CD4-positive, alpha-beta T cell treated with Interleukin-15 for 1 hour (primary cell): ENCODE measurements at places on chromosomes 13 and 19.

- DNase-seq = no peak
These were observed 204.7 kb downstream of the FGF14 start for GRCh38 chr13:102197193-102197592.

- DNase-seq = no peak
These were observed 170.6 kb downstream of the KCTD12 start for GRCh38 chr13:76715621-76716020.

DNA sequence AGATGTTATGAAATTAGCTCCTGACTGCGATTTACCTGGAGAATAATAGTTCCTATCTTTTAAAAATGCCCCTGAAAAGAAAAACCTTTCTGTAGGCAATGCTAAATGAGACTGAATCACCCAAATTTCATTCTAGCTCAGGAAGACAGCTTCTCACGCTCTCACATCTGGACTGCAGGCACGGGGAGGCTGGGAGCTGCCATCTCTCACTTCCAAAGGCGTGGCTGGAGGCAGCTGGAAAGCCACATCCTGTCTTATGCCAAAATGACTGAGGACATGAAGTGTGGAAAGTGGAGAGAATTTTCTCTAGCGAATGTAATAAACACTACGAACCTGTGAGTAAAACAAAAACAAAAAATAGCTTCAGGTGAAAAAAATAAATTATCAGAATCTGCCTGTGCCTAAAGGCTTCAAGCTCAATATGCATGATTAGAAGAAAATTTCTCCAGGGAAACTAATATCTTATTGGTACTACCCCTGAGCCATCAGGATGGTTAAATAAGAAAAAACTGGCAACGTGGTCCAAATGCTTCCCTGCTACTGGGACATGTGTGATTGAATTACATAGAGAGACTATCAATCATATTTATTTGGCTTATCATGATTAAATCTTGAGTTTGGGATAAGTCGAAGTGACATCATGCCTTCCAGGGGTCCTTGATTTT lies 58.1 kb upstream of the UBL3 start:
- DNase-seq = no peak

GRCh38 chr13:96450326-96451020 lies 360.6 kb downstream of the HS6ST3 start:
- no peak for DNase-seq

DNA sequence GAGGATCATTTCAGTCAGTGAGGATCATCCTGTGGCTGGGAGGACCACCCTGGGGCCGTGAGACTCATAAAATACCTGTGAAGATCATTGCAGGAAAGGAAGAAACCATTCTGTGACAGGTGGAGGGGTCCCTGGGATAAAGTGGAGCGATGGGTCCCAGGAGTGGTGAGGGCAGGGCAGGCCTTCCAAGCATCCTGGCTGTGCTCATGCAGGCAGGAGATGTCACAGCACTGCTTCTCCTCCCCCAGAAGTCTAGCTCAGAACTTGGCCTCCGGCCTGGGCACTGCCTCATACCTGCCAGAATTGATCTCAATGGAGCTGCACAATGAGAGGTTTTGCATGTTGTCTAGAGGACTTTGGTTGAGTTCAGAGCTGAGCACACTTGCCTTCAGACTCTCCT lies 11.1 kb downstream of the KLK1 start:
- no peak for DNase-seq

GRCh38 chr19:9538183-9539058 lies at the start of gene ZNF426:
Gene ZNF426, minus strand, starts transcription at chr19:9538645. Its CDS starts 2,413 bp downstream, at chr19:9536232.
- peak; percentile 86 for DNase-seq

- DNase-seq = no peak
These were observed 37.4 kb downstream of the PTPRS start for GRCh38 chr19:5303208-5303607.

DNA sequence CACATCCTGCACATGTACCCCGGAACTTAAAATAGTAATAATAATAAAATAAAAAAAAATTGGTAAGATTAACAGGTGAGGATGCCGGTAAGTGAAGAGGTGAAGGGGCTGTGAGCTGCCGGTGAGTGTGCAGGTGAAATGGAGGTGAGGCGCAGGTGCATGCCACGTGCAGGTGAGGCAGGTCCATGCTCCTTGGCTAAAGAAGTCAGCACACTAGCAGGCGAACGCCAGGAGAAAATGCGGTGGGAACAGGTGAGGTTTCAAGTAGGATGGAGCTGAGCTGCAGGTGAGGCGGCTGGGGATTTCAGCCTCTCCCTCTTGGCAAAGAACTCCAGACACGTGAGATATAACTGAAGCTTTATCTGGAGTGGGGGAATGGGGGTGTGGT lies 7.5 kb upstream of the TNFSF14 start:
- no peak for DNase-seq

- DNase-seq = no peak
These were observed 25.2 kb upstream of the HIF3A start for GRCh38 chr19:46271481-46272197.

- no peak for DNase-seq
These were observed 3.7 kb downstream of the ZNF772 start for GRCh38 chr19:57473646-57474045.

DNA sequence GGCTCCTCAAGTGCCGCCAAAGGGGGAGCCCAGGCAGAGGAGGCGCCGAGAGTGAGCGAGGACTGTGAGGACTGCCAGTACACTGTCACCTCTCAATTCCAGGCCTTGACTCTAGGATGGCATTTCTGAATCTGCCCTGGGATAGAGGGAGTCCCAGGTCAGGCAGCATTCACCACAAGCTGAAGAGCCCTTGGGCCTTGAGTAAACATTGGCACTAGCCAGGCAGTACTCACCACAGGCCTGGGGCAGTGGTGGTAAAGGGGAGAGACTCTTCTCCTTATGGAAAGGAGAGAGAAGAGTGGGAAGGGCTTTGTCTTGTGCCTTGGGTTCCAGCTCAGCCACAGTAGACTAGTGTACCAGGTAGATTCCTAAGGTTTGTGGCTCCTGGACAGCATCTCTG lies 39.7 kb upstream of the HTR2A start:
- no peak for DNase-seq

- DNase-seq = no peak
These were observed 46.6 kb downstream of the HTR2A start for GRCh38 chr13:46850214-46850613.

DNA sequence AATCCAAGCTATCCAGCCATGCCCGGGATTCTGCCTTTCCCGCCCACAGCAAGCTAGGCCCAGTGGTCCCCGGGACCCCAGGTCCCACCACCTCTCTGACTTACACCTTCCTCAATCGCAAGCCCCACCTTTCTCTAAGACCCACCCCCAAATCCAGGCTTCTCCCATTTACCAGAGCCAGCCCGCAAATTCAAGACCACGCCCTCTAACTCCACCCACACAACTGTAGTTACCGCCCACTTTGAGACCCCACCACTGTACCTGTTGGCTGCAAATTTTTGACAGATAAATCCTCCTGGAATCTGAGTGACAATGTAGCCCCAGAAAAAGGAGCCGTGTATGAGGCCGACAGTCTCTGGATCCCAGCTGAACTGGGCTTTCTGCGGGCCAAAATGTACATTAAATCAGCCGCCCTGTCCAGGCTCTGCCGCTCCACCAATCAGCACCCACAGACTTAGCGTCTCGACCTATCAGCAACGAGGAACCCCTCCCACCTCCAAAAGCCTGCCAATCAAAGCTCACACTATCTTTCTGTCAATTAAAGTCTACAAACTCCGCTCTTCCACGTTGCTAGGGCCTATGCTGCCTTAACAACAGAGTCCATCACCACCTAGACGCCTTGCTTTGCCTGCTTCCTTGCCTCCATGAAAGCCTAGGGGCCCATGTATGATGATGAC lies 6.3 kb downstream of the SLC17A7 start:
- no peak for DNase-seq

GRCh38 chr13:113926951-113927660 lies 46.8 kb downstream of the C13orf46 start:
- no peak for DNase-seq

DNA sequence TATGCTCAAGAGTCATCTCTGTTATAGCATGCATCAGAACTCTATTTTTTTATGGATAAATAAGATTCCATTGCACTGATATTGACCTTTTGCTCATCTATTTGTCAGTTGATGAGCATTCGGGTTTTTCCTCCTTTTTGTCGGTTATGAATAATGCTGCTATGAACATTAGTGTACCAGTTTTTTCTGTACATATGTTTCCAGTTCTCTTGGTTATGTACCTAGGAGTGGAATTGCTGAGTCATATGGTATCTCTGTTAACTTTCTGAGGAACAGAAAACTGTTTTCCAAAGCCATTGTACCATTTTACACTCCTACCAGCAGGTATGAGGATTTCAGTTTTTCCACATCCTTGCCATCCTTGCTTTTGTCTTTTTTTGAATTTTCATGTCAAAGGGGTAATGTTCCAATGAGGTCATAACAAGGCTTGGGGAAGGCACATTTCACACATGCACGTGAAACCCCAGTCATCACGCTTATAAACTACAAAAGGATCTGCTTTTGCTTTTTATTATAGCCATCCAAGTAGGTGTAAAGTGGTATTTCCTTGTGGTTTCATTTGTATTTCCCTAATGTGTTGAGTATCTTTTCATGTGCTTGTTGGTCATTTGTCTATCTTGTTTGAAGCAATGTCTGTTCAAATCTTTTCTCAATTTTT lies 14.6 kb downstream of the KBTBD7 start:
- no peak for DNase-seq

DNA sequence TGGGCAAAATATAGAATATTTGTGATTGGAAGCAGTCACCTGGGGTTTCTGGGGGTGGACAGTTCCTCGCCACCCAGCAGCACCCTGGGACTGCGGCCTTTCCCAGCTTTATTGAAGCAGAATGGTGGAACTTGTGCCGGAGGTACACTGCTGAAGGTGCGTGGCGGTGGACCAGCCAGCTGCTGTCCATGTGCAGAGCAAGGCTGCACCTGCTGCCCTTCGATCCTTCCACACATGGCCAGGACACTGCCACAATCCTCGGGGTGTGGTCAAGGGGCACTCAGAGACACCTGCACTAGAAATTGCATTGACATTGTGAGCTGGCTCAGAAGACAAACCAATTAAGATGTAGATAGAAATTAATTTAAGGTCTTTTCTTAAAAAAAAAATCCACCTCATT lies 11.4 kb upstream of the GPI start:
- DNase-seq = no peak

DNA sequence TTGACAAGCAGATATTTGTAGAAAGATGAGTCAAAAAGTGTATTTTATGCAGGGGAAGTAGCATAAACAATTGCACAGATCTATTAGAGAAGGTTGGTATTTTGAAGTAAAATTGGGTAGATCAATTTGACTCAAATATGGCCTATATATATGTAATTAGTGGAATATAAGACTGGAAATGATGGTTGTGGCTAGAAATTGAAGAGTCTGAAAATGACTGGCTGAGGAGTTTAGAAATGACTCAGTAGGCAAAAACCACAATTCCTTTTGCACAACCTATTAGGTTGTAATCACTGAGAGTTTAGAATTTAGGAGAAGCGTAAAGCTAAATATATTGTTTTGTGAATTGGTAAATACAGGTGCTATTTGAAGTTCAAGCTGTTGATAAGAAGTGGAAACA lies 622.6 kb upstream of the PCDH20 start:
- DNase-seq = no peak

GRCh38 chr13:28820099-28821051 lies at the start of gene MTUS2:
Gene MTUS2, plus strand, starts transcription at chr13:28820339.
- no peak for DNase-seq

- no peak for DNase-seq
These were observed 21.5 kb downstream of the STARD13 start for GRCh38 chr13:33263976-33264619.

DNA sequence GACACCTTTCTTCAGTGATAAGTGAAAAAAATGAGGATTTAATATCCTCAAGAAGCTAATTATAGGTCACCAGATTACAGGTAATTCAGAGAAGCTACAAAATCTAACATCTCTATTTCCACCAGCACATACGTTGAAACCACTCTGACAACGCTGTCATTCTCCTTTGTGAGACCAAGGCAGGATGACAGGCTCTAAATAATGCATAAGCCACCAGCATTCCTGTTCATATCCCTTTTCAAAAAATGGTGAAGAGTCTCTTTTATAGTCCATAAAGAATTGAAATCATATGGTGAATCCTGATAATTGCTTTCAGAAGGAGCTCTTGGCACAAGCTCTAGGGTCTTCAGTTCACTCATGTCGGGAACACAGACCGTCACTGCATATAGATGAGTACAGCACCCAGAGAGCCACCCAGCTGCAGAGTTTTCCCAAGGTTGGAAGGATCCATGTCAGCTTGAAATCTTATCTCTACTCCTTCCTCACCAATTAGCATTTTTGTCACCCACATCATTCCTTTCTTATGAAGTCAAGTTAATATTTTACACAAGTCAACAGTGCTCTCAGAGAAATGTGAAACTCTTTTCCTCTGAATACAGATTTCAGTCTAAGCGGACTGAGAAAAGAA lies 431.4 kb downstream of the TBC1D4 start:
- no peak for DNase-seq

GRCh38 chr19:40357640-40358039 lies 9.1 kb downstream of the PLD3 start:
- DNase-seq = no peak

DNA sequence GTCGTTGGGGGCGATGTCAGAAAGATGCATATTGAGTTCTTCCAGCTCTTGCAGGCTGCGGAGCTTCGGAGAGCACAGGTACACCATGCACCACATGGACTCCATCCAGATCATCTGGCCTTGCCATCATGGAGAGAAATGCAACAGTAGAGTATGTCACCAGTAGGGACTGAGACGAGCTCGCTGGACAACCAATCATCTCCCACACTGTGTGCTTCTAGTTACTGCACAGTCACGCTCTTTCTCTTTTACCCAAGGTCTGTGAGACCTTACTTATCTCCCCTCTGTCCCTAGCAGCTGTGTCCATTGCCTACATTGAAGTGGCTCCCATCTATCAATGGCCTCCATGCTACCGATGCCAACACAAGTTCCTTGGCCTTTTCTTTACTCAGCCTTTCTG lies 90.5 kb downstream of the C13orf42 start:
- DNase-seq = no peak

DNA sequence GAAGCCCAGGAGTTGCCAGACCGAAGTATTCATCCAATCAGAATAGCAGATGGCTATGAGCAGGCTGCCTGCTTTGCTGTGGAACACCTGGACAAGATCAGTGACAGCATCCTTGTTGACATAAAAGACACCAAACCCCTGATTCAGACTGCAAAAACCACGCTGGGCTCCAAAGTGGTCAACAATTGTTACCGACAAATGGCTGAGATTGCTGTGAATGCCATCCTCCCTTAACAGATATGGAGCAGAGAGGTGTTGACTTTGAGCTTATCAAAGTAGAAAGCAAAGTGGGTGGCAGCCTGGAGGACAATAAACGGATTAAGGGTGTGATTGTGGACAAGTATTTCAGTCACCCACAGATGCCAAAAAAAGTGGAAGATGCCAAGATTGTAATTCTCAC lies 250.3 kb upstream of the OBI1 start:
- DNase-seq = no peak

- DNase-seq = no peak
These were observed 3.6 kb downstream of the UQCR11 start for GRCh38 chr19:1601613-1602064.

GRCh38 chr19:54594737-54595136 lies 1.3 kb downstream of the LILRA1 start:
- DNase-seq = no peak

DNA sequence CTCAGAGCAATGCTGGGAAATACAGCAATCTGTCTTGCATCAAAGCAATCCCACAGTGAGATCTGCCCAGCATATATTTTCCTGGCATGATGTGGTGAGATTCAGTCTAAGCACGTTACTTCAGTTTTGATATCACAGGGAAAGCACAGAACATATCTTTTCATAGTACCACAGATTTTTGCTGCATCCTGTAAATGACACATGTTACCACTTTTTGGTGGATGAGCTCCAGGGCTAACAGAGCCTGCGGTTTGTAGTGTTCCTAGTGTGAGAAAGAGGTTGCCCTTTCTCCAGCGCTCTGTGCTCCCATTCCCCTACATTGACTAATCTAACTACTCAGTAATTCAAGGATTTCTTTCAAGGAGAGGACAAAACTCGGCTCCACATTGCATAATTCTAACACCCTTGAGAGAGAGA lies 409.0 kb downstream of the GPC6 start:
- DNase-seq = no peak
